Activated gamma-delta T cell treated with Interleukin-2 at 50 U/mL for 16 hours (primary cell): ENCODE measurements at places on chromosomes 6 and 20.

GRCh38 chr20:57030611-57031600, 235.5 kb downstream of the BMP7 start:
- no peak for DNase-seq

- DNase-seq = no peak
Observed at GRCh38 chr6:57432919-57433684, 115.7 kb downstream of the PRIM2 start.

DNA sequence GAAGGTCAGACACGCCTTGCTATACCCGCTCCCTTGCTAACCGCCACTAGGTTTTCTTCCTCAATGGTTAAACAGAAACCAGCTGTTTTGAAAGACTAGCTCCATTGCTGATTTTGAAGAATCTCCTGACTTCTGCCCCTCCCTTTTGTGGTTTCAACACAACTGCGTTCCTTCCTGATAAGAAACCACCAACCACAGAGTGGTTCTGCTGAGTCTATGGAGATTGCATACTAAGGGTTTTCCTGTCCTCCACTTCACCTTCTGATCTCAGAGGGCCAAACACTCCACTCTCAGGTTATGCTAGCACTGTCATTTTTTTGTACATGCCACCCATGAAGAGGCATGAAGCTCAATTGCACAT, 207.9 kb downstream of the MYLK4 start:
- DNase-seq = peak; percentile 5

- DNase-seq = peak; percentile 76
Observed at GRCh38 chr6:33312361-33313104, 1.3 kb downstream of the TAPBP start.

DNA sequence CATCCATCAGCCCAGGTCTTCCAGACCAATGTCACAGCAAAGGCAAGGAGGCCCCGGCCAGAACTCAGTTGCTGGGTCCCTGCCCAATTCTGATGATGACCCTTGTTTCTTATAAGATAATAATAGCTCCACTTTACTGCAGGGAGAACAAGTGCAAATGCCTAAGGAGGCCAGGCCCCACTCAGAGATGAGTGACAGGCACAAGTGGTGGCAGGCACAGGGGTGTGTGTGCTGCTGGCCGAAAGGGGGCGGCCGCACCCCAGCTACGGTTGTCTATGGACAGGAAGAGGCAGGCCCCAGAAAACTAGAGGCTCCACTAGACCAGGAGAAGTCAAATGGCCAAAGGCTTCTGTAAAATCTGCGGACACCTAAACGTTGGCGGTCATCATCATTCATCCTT, 28.6 kb downstream of the GNAS-AS1 start:
- no peak for DNase-seq

DNA sequence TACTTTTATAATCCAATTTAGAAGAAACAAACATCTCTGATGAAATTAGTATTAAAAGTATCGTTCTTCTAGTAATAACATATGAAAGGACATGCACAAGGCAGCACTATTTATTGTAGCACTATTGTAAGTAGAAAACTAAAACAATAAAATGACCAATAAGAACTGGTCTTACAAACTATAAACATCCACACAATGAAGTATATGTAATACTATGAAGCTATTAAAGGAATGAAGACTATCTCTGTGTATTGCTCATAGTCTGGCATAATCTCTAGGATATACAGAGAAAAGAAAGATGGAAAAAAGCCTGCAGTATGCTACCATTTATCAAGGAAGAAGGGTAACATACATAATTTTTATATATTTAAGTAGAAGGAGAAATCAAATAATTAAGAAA, 16.7 kb downstream of the LCA5 start:
- no peak for DNase-seq

GRCh38 chr6:50822078-50822476, 3.4 kb downstream of the TFAP2B start:
- no peak for DNase-seq

DNA sequence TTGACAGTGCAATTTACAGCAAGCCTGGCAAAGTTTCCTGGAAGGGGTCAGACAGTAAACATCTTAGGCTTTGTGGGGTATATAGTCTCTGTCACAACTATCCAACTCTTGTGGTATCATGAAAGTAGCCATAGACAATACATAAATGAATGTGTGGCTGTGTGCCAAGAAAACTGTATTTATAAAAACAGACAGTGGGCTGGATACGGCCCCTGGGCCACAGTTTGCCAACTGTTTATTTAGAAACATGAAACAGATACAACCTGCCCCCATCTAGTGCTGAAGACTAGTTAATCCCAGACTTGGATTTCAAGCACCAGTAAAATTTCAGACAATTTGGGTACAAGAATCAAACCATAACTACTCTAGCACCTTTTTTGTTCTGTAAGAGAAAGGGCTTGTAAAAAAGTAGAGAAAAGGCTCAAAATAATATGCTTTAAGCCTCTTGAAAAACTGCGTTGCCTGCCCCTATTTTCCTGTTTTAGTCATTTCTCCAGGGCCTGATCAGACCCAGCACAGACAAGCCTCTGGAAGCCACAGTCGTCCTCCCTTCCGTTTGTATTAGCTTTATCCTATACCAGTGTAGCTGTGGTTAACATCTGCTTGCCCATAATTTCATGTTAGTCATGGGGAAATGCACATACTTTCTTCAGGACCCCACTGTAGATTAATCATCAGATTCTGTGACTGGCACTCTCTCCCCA, 30.8 kb downstream of the JAG1 start:
- DNase-seq = no peak

GRCh38 chr6:6736791-6737654, 148.5 kb downstream of the LY86 start:
- DNase-seq = no peak

DNA sequence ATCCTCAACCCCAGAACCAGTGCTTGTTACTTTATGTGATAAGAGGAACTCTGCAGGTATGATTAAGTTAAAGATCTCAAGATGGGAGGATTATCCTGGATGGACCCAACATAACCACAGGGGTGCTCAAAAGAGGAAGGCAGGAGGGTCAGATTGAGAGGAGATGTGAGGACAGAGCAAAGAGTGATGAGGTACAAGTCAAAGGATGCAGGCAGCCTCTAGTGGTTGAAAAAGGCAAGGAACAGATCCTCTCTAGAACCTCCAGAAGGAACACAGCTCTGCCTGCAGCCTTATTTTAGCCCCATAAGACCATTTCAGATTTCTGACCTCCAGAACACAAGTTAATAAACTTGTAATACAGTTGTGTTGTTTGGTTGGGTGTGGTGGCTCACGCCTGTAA, 41.2 kb downstream of the PDSS2 start:
- DNase-seq = no peak

DNA sequence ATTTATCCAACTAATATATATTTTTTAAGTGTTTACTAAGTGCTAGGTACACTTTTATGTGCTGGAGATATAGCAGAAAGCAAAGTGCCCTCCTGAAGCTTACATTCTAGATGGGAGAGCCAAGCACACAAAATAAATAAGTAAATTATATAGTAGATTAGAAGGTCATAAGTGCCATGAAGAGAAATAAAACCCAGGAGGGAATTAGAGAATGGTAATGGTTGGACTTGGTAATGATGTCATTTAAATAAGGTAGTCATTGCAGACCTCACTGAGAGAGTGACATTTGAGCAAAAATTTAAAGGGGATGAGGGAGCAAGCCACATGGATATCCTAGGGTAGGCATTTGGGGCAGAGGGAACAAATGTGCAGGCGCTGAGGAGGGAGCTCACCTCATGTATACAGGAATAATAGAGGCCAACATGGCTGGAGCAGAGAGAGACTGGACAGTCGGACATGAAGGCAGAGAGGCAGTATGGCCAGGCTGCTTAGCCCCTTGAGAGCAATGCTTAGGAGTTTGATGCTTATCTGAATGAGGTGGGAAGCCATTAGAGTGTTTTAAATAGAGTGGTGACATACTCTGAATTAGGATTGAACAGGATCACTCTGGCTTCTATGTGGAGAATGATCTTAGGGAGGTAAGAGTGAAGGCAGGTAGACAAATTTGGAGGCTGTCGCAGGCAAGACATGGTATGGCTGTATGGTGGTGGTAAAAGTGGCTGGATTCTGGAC, 14.1 kb downstream of the DSE start:
- DNase-seq = no peak

DNA sequence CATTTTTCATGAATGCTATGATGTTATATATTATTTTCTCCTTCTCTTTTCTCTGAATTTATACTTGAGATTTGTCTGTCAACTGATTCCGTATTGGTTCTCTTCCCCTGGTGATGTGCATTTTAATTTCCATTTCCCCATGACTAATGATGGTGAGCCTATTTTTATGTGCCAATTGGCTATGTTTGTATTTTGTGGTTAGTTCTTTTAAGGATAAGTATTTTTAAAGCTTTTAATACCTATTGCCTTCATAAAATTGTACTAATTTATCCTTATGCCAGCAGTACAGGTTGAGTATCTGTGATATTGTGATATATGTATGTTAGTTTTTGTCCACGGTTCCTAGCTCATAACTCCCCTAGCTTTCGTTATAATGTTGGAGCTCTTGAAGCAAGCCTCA, 2.8 kb downstream of the POLH start:
- no peak for DNase-seq

- no peak for DNase-seq
Observed at GRCh38 chr6:83708970-83709747, at the start of gene SNAP91. Gene SNAP91 (minus strand): TSS chr6:83709101. CDS start chr6:83707927, 1,174 bp downstream.

GRCh38 chr6:114108119-114109002, 137.4 kb upstream of the HDAC2 start:
- DNase-seq = peak; percentile 4

- no peak for DNase-seq
Observed at GRCh38 chr6:151240036-151240685, 394 bp downstream of the AKAP12 start.

GRCh38 chr20:34951652-34952051, 4.0 kb downstream of the GSS start:
- no peak for DNase-seq

- DNase-seq = no peak
Observed at GRCh38 chr6:111354758-111355555, 128.1 kb downstream of the REV3L start.

- DNase-seq = no peak
Observed at GRCh38 chr20:50425076-50425475, 85.1 kb upstream of the PTPN1 start.

GRCh38 chr6:138572167-138572875, 73.0 kb upstream of the NHSL1 start:
- DNase-seq = no peak

DNA sequence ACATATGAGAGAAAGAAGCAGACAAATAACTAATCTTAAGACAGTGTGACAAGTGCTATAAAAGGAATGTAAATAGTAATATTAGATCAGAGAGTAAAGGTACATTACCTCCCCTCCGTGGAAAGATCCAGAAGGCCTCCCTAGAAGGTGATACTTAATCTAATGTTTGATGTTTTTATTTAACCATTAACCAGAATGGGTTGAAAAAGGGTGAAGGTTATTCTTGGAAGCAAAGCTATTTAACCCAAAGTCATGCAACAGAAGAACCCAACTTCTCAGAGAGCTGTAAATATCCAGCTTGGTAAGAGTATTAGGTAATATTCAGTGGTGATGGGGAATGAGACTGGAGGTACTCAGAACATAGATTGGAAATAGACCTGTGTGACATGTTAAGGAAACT, 68.0 kb upstream of the HIVEP1 start:
- DNase-seq = no peak

GRCh38 chr20:50724851-50725723, 6.3 kb upstream of the PARD6B start:
- no peak for DNase-seq

- no peak for DNase-seq
Observed at GRCh38 chr6:170048615-170049256, 242.1 kb downstream of the DLL1 start.

GRCh38 chr20:16574656-16575355, 1.6 kb upstream of the KIF16B start:
- peak; percentile 67 for DNase-seq

DNA sequence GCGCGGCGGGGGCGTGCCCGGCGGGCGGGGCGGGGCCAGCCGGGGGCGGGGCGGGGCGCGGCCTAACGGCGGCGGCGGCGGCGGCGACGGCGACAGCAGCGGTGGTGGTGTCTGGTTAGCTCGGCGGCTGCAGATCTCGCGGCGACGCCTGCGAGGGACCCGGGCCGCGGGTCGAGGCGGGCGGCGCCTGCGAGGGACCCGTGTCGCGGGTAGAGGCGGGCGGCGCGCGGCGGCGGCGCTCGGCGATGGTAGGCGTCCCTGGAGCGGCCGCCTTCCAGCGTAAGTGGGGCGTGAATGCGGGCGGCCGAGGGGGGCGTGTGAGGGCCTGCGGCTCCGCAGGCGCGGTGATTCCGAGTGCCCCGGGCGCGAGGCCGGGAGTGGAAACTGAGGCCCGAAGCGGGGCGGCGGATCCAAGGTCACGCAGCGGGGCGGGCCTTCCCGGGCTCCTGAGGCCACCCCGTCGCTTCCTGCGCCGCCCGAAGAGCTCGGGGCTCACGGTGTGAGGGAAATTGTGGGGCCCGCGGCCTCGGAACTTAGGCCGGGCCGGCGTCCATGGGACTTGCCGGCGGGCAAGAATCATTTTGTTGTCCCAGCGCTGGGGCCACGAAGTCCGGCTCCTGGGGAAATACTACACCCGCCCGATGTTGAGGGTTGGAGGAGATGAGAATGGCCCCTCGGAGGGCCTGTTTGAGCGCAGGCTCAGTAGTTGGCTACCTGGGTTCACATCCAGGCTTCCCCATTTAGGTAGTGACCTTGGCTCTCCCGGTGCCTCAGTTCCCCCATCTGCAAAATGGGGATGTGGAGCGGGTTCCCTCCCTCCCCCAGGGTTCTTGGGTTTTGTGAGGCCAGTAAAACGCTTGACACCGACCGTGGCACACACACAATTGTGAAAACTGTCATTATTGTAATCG, at the start of gene CBFA2T2:
Gene CBFA2T2 (plus strand): TSS at position 74 of the 911 bp plus-strand sequence. CDS start 172 bp downstream, at position 246.
- DNase-seq = no peak

DNA sequence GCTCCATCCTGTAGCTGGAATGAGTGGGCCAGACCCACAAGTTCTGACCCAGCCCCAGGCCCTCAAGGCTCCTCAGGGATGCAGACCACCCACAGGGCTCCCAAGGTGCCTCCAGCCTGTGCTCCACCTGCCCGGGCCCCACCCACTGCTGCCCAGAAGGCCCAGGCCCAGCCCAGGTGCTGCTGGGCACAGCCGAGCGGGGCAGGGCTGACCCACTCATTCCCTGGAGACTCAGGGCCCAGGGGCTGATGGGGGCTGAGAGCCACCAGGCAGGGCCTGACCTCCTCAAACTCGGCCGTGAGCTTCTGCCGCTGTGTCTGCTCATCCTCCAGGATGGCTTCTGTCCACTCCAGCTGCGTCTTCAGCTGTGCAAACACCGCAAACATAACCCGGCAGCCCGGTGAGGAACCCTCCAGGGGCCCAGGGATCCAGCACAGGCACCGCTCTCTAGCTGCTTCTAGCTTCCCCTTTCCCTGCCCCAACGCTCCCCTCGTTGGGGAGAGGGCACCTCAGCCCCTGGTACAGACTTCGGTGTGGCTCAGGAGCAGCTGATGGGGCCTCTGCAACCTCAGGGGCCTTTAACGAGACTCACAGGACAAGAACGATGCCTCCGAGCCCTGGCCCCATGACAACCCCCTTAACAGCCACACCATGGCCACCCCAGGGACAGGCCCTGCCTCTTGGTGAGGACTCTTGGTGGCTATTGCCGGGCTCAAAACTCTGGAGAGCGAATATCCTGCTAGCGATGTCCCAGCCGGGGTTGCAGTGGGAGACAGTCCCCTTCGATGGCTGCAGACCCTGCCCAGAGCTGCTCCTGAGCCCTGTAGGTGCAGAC, 46.0 kb downstream of the DSTN start:
- DNase-seq = no peak
